ENCODE measurements at places on chromosomes 12 and 14. TPM values are rescaled to one million over a fixed set of nuclear protein-coding genes. Genes with fewer than 3 reads are reported as not detected.

Gene PHLDA1
- 39.1 TPM for total RNA-seq

Gene MGAT4C
- not detected for total RNA-seq

Gene ADAM21
- total RNA-seq, result 0.55 TPM

Gene MANSC4
- total RNA-seq, result not detected

Gene ALKBH1
- 7.7 TPM for total RNA-seq

Gene ACOT6
- not detected for total RNA-seq

Gene TGFB3
- 12.2 TPM for total RNA-seq

Gene OAS2
- total RNA-seq, result 0.71 TPM

Gene FLVCR2
- 0.92 TPM for total RNA-seq

Gene APOF
- total RNA-seq, result not detected

Gene SLC4A8
- 0.28 TPM for total RNA-seq

Gene CBLN3
- total RNA-seq, result 3.3 TPM

Gene TC2N
- total RNA-seq, result 0.65 TPM

Gene CLEC6A
- total RNA-seq, result not detected

Gene CLEC1A
- total RNA-seq, result not detected

Gene MSI1
- total RNA-seq, result not detected

Gene CLEC4C
- not detected for total RNA-seq

Gene SLC25A47
- total RNA-seq, result not detected

Gene KRT85
- total RNA-seq, result not detected

Gene RNU7-1
- not detected for total RNA-seq

Gene DNAI7
- 0.18 TPM for total RNA-seq

Gene GPRC5D
- not detected for total RNA-seq

Gene KRT82
- total RNA-seq, result not detected

Gene APOLD1
- 3.3 TPM for total RNA-seq

Gene MYF5
- not detected for total RNA-seq

Gene IQSEC3
- 1.4 TPM for total RNA-seq

Gene SMCO2
- total RNA-seq, result 0.14 TPM

Gene ZNF891
- total RNA-seq, result 0.92 TPM

Gene MSRB3
- 43.9 TPM for total RNA-seq

Gene KLRC4
- not detected for total RNA-seq

Gene ZFHX2
- total RNA-seq, result 0.14 TPM

Gene PPP4R4
- 1.7 TPM for total RNA-seq

Gene AKAP6
- 2.7 TPM for total RNA-seq

Gene LRRC10
- total RNA-seq, result not detected

Gene KERA
- total RNA-seq, result not detected

Gene DNAJC22
- 6.0 TPM for total RNA-seq

Gene ALG10B
- 1.4 TPM for total RNA-seq

Gene DDX51
- 5.7 TPM for total RNA-seq

Gene CD69
- total RNA-seq, result not detected

Gene RND1
- 0.55 TPM for total RNA-seq

Gene CPNE6
- not detected for total RNA-seq

Gene GLT1D1
- total RNA-seq, result not detected

Gene PROX2
- total RNA-seq, result not detected

Gene CCDC177
- total RNA-seq, result under 0.01 TPM

Gene RASSF9
- 0.85 TPM for total RNA-seq

Gene HPD
- 2.2 TPM for total RNA-seq

Gene BEST3
- total RNA-seq, result not detected

Gene LRFN5
- 1.3 TPM for total RNA-seq

Gene CLEC7A
- total RNA-seq, result 0.14 TPM

Gene B4GALNT3
- not detected for total RNA-seq

Gene CEBPE
- not detected for total RNA-seq

Gene DCP1B
- 7.3 TPM for total RNA-seq

Gene DDIT3
- total RNA-seq, result 124 TPM

Gene LMO3
- total RNA-seq, result 10.8 TPM

Gene CD4
- 0.43 TPM for total RNA-seq

Measured in smooth muscle cell of bladder (primary cell).